NCI-H1417 treated with DMSO at 0.1 percent for 48 hours (cell line): ENCODE measurements at places on chromosomes 7 and 10.

DNA sequence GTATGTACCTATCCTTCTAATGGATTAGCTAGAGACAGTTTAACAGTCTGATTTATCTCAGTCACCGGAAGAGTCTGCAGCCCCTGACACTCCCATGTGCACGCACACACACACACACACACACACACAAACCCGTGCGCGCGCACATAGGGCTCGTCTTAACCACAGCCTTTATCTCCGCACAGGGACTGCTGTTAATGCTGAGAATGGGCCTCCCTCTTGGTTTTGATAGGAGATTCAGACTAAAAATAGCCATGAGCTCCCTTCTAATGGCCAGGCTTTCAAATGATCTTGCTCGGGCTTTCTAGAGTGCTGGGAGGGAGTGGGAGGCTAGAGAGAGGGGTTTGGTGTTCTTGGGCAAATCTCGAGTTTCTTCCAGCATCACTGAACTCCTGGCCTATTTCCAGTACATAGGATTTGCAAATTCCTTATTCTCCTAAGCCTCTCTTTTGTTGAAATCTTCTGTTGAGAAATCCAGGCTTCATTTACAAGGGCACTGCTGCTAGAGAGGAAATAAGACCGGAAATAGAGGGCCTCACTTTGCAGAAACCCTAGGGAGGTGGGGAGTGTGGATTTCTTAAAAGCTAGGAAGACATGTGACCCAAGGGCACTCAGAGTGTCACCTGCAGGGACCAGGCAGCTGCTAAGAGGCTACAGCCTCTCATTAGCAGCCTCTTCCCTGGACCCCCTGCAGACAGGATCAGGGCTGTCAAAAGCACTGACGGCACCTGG, 2.4 kb downstream of the TMEM72 start:
- no peak for DNase-seq

DNA sequence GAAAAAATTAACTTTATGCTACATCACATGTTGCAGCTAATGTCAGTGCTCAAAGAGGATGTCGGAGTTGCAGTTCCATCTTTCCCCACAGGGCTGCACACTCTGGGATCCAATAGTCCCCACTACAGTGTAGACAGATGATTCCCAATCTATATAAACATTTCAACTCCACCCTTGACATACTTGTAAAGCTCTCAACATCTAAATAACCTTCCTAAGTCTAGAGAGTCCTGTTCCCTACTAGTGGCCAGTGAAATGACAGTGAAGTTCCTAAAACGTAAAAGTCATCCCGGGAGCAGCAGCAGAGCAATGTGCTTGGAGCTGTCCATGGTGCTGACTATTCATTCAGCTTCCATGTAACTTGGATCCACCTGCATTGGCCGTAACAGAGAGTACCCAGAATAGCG, 145.1 kb downstream of the GRM8 start:
- no peak for DNase-seq

GRCh38 chr10:113463777-113464176, 89.1 kb upstream of the HABP2 start:
- DNase-seq, result no peak

GRCh38 chr10:75012471-75012870, 99.0 kb upstream of the SAMD8 start:
- no peak for DNase-seq

GRCh38 chr10:8305876-8306652, 251.6 kb downstream of the GATA3 start:
- DNase-seq, result no peak

DNA sequence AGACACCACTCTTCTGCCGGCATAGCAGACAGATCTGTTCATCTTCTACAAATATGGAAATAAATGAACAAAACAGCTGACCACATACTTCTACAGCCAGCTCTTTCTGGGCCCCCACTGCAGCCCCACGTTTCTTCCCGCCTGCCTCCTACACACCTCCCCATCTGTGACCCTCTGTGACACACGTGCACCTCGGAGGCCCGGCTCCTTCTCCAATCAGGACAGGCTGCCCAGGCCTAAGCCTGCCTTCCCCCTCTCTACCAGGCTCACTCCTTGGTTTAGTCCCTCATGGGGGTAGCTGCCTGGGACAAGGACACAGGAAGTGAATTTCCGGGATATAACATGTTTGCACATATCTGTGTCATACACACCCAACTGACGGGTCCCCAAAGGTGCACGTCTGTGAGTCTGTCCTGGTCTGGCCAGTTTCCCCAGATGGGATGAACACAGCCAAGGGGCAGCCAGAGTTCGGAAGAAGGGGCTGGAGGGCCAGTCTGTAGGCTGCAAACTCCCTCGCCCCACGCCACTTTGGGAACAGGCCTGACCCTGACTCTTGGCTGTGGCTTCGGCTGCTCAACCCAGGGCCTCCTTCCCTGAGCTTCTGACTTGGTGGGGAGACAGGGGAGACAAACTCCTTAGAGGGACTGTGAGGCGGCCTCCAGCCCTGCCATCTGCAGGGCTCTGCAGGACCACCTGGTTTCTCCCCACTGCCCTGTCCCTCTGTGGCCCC, 30.3 kb downstream of the PITRM1 start:
- no peak for DNase-seq

GRCh38 chr10:104104926-104105325, 17.0 kb upstream of the SFR1 start:
- DNase-seq, result no peak

GRCh38 chr7:143383642-143383957, 2.5 kb downstream of the ZYX start:
- no peak for DNase-seq

- no peak for DNase-seq
These were observed 166.3 kb downstream of the ZNF438 start for GRCh38 chr10:30865141-30865926.
